Lung microvascular endothelial cell (primary cell): ENCODE measurements at places on chromosomes 13 and 19.

DNA sequence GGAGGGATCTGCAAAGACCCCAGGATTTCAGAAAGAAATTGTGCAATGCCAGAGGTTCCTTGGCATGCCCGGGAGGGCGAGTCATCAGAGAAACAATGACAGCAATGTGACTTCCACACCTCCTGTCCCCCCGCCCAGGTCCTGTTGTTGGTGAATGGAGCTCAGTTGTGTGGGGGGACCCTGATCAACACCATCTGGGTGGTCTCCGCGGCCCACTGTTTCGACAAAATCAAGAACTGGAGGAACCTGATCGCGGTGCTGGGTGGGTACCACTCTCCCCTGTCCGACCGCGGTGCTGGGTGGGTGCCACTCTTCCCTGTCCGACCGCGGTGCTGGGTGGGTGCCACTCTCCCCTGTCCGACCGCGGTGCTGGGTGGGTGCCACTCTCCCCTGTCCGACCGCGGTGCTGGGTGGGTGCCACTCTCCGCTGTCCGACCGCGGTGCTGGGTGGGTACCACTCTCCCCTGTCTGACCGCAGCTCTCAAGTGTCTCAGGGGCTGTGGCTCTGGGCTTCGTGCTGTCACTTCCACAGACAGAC is 5.2 kb upstream of the F10 start:
- DNase-seq: no peak

DNA sequence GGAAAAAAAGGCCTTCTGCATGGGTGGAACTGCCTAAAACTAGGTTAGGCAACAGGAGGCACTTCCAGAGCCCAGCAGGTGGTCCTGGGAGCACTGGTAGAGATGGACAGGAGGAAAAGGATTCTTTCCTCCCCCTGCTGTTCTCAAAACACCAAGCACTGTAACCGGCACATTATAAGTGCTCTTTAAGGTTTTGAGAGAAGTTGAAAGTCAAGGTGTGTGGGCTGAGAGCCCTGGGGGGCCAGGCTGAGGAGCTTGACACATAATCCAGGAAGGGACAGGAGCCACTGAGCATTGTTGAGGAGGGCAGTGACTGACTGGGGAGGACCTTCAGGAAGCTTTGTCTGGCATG is 32.3 kb downstream of the SPATA13 start:
- no peak for DNase-seq

DNA sequence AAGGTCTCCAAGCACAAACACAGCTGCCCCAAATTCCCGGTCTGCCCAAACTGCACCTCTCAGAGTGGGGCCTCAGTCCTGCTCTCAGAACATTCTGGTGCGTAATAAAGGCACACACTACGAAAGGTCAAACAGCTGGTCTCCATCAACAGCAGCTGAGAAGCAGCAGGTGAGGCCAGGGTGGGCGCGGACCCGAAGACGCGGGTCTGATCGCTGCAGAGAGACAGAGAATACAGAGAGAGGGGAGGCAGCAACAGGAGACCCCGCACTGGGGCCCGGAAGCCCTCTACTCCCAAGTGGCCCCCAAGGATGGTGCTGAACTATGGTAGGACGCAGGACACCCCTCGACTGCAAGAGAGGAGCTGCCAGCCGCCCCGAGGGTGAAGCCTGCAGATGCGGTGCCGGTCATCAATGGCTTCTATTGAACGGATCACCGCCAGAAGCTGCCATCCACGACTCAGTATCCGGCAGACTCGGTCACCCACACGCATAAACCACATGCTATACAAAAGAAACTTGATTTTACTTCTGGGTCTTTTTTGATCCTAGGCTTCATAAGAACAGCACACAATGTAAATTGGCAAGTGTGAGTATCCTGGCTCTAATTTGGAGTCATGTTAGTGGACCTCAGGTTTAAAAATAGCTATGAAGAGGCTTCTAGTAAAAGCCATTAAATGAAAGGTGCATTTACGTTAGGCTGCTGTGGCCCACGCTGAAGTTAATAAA is 33.4 kb downstream of the STK24 start:
- no peak for DNase-seq

DNA sequence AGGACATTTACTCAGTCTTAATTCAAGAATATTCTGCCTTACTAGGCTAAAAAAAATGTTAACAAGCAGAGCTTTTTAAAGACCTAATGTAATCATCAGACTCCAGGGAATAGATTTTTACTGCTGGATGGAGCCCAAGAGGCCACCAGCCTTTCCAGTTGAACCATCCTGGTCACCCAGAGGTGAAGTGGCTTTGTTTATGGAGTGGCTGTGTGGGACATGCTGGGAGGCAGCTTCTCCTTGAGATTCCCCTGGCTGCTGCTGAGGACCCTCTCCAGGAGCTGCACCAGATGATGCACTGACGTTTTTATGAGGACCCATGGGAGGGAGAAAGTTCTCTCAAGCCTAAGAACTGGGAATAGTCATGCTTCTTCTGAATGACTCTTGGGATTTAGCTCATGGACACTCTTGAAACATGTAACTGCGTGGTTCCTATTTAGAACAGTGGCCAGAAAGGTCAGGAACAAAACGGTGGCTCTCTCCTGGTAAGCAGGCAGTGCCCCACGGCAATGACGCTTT is 205.9 kb upstream of the MIR17HG start:
- no peak for DNase-seq

- DNase-seq: no peak
Observed at GRCh38 chr13:34803756-34804155, 138.3 kb upstream of the NBEA start.

DNA sequence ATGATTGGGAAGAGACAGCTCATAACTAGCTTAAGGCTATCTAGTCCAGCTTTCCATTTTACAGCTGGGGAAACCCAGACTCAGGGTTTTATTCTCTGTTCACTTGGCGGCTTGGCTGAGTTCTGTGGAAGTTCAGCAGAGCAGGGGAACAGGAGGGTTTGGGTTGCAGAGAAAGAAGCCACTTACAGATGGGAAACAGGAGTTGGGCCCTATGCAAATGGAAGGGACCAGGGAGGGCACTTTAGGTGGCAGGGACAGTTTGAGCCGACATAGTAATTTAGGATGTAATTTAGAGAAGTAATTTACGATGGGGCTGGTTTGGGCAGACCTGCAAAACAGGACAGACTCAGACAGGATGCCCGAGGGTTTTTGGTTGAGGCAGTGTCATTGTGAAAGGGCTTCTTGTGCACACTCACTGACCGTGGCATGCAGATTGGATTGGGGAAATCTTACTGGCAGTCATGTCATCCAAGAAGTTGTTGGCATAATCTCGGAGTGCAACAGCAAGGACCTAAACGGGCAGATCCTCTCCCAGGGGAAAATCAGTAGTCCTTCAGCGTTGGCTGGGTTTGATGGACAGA is 47.3 kb upstream of the GPR183 start:
- no peak for DNase-seq

DNA sequence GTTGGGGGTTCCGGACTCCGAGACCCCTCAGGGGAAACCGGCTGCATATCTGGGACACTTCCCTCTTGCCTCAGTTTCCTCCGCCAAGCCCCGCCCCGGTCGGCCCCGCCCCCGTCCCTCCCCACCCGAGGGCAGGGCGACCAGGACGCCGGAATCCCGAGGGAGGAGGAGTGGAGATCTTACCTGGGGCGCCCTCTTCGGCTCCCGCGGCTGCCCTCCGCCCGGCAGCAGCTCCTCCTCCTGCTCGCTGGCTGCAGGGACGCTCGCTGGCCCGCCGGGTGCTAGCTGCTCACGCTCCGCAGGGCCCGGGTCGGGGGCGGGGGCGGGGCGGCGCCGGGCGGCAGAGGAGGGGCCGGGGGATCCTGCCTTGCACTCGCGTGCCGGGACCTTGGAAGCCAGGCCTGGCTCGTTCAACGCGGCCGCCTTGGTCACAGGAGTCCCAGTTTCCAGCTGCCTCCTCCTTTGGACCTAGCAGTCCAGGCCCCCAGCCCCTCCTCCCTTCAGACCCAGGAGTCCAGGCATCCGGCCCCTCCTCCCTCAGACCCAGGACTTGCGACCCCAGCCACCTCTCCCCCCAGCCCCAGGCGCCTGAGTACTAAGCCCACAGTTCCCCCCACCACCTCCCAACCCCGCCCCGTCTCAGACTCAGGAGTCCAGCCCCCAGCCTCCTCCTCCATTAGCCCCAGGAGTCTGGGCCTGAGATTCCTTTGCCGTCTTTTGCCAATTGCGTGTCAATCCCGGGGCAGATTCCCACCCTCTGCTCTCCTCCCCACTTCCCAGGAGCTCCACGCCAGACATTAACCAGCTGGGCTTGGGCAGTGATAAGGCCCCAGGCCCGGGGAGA is at the start of gene NTF4:
TSS of gene NTF4 (minus strand) at position 51 of the 844 bp plus-strand sequence. CDS start 2,821 bp downstream, outside the sequence.
- DNase-seq: no peak

- DNase-seq: no peak
Observed at GRCh38 chr19:6720369-6721137, at the start of gene C3. C3 (minus strand) TSS chr19:6720650; CDS start chr19:6720589, 61 bp downstream.

DNA sequence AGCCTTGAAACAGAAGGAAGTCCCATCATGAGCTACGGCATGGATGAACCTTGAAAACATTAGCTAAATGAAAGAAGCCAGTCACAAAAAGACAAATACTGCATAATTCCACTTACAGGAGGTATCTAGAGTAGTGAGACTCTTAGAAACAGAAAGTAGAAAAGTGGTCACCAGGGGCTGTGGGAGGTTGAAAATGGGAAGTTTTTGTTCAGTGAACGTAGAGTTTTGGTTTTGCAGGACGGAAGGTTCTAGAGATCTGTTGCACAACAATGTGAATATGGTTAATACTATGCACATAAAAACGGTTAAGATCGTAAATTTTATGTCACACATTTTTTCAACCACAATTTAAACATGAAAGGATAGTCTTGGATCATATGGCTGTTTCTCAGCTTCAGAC is 11.9 kb upstream of the SLC10A2 start:
- no peak for DNase-seq

DNA sequence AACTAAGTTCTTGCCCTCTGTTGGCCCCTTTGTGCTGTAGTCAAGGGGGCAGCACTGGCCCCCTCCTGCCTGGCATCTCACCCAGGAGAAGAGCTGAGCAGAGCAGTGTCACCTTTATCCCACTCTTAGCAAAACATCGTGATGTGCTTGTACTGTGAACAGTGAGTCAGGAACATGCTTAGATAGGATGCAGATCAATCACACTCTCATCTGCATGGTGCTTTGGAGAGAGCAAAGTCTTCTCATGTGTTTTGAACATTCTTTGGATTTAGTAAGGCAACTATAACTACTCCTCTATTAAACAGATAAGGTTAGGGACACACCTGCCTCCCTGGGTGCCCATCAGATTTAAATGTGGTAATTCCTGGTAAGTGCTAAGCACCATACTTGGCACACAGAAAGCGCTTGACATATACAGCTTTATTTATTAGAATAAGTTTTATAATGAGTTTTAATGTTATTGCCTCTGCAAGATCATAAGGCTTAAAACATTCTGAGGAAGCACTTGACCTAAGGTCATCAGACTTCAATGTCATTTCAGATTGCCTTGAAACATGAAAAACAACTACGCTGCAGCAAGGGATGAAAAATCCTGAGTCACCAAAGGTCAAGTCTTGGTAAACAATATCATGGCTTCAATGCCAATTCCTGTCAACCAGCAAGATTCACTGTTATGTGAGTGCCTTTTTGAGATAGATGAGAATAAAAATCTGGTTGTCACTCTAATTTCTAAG is 82.4 kb upstream of the IRS2 start:
- no peak for DNase-seq

GRCh38 chr19:10981252-10981895 is 20.5 kb downstream of the SMARCA4 start:
- DNase-seq: no peak

- no peak for DNase-seq
Observed at GRCh38 chr19:18849838-18850400, 18.2 kb downstream of the UPF1 start.

GRCh38 chr13:23656637-23657371 is 86.6 kb downstream of the TNFRSF19 start:
- peak; percentile 79 for DNase-seq

- DNase-seq: no peak
Observed at GRCh38 chr13:99690426-99691174, 189.3 kb downstream of the TM9SF2 start.

GRCh38 chr19:9793071-9793591 is 24.6 kb upstream of the ZNF846 start:
- peak; percentile 45 for DNase-seq

- DNase-seq: no peak
Observed at GRCh38 chr13:39370048-39370447, 232.9 kb downstream of the LHFPL6 start.

- DNase-seq: peak; percentile 51
Observed at GRCh38 chr13:30763786-30764413, 28.6 kb downstream of the ALOX5AP start.

DNA sequence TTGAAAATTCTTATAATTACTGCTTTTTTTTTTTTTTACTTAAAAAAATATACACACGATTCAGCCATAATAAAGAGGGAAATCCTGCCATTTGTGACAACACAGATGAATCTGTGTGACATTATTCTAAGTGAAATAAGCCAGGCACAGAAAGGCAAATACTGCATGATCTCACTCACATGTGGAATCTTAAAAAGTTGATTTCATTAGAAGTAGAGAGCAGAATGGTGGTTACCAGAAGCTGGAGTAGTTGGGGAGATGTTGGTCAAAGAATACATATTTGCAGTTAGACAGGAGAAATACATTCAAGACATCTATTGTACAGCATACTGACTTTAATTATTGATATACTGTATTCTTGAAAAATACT is 116.2 kb downstream of the KLF12 start:
- DNase-seq: no peak

- no peak for DNase-seq
Observed at GRCh38 chr19:15330801-15331418, 1.4 kb downstream of the BRD4 start.

DNA sequence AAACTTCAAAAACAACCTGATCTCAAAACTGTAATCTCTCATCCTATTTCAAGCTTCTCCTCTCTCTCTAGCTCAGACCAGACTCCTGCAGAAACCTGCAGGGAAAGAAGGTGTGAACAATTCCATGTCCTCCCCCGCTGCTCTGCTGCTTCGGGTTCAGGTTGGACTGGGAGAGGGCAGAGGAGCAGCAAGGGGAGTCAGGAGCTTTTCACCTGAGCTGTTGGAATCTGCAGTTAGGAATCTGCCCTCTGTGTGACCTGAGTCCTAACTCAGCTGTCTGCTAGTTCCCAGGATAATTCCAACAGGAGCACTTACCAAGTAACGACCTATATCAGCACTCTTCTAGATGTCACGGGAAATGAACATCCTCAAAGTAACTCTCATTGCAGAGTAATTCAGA is 118.3 kb downstream of the DNAJC15 start:
- no peak for DNase-seq

GRCh38 chr13:97124915-97125809 is 97.0 kb upstream of the MBNL2 start:
- DNase-seq: no peak
